Activated naive CD8-positive, alpha-beta T cell treated with anti-CD3 and anti-CD28 coated beads, Interleukin-2, amount 50 U/mL, for 16 hours (primary cell): ENCODE measurements at places on chromosomes 16 and 17.

- DNase-seq, result no peak
These were observed 78.5 kb downstream of the SPECC1 start for GRCh38 chr17:20087538-20088250.

GRCh38 chr16:56616608-56617211 lies 8.3 kb downstream of the MT2A start:
- no peak for DNase-seq

DNA sequence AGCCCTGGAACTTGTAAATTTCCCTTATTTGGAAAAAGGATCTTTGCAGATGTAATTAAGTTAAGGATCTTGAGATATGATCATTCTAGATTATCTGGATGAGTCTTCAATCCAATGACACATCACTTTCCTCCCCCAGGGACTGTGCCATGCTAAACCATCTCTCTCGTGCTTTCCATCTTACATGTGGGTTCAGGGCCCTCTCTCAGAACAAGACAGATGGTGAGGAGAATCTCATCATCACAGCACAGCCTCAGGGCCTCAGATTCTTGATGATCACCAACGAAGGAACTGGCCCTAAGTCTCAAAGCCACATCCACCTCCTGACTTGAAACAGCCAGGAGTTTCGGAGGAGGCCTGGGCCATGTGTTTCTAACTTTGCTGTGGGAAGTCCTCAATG lies 78.7 kb downstream of the LITAF start:
- DNase-seq, result no peak

DNA sequence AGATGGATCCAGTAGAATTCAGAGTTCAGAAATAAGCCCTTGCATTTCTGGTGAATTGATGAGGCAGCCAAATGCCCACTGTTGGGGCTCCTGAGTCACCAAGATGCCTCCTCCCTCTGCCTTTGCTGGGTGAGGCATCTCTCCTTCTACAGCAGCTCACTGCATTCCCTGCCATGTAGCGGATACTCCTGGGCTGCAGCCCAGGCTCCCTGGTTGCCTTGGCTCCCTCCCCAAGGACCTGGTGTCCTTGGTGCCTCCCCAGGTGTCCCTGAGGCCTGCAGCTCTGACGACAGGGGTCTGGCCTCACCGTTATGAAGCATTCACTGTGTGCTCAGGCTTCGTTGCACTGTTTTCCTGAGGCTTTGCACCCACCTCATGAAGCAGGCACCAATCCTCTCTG lies 7.7 kb downstream of the RAP1GAP2 start:
- DNase-seq, result no peak

DNA sequence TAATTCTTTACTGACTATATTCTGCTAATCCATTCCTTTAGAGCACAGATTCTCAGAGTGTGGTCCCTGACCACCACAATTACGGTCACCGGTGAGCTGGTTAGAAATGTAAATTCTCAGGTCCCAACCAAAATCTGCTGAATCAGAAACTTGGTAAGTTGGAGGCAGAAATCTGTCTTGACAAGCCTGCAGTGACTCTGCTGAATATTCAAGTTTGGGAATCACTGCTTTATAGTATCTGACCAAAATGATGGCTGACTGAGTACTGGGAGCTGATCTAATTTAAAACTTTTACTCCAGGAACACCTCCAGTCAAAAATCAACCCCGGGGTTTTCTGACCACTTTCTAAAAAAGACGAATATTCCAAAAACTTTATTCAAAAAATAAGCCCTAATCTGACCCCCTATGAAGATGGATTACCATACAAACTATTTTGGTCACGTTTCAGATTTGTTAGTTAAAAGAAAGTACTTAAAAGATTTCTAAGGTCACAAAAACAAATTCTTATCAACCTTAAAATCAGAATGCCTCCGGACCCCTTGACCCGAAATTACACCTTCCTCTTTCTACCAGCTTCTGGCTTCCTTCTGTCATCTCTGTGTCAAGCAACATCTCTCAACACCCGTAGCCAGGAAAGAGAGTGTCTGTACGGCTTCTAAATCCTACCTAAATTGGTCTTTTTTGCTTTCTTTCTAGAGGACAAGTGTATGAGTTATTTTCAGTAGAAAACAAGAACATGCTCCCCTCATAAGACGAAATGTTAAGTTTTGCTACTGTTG lies 38.6 kb downstream of the CREBBP start:
- DNase-seq, result no peak

DNA sequence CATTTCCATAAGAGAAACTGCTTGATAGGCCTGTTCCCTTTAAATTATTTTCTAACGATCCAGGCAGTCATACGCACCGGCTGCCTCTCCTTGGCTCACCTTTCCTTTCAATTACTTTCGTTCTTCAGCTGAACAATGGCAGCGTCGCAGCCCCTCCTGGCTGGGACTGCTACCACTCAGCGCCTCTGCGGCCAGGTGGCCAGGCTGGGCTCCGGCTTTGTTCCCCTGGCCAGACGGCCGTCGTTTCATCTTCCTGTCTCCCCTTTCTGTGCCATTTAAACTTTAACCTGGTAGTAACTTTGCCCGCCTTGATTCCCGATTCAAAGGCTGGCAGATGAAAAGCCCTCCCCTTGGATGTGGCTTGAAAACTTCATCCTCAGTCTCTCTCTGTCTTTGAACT lies 79.0 kb downstream of the C16orf78 start:
- no peak for DNase-seq

DNA sequence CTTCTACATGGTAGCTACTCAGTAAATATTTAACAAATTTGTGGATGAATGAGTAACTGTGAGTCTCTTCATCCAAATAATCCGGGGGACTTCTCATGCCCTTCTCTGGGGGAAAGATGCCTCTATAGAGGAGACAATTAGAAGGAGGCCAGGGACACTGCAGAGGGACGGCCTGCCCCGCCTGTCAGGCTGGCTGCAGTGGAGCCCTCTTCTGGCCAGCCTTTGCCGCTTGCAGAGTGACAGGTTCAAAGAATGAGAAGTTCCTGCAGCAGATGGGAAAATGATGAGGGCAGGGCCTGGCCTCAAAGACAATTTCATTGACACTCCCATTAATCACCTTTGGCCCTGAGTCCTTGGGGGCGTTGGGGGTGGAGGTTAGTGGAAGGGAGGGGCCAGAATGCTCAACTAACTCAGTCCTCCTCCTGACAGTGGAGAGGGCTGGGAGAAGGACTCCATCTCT lies 339.0 kb downstream of the MAF start:
- DNase-seq, result no peak

GRCh38 chr17:77423589-77424451 lies 283.1 kb downstream of the SEC14L1 start:
- no peak for DNase-seq

DNA sequence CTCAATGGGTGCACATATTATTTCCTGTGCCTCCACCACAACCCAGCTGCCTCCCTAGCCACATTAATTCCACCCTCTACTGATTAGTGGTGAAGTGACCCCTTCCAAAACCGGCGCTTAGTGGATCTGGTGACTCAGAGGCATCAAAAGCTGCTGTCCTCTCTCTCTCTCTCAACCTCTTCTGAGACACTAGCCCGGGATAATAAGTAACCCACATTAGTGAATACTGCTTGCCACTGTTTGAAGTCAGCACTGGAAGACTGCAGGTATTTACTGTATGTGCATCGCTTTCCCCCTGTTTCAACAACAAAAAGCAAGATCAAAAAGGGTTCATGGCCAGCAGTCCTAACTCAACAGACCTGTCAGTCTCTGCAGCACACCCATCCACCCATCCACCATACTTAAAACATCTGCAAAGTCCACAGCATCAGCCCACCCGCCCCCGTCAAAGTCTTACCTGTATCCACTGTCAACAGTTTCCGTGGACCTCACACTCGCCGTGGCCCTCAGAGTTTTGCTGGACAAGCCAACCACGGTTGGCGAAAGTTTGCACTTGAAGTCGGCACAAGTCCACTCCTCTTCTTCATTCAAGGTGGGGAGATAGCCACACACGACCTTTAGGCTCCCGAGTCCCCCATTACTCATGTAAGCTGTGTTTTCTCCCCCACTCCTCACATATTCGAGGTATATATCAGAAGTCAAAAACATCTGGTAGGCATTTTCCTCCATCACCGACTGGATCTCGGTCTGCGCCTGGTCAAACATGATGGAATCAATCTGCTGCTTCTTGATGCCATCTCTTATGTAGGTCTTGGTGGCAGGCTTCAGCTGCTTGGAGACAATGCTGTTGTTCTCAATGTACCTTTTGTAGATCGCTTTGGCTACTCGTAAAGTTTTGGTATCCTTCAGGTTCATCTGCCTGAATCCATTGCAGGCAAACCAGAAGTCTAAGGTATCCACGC lies 3.8 kb downstream of the AXIN2 start:
- DNase-seq, result no peak

DNA sequence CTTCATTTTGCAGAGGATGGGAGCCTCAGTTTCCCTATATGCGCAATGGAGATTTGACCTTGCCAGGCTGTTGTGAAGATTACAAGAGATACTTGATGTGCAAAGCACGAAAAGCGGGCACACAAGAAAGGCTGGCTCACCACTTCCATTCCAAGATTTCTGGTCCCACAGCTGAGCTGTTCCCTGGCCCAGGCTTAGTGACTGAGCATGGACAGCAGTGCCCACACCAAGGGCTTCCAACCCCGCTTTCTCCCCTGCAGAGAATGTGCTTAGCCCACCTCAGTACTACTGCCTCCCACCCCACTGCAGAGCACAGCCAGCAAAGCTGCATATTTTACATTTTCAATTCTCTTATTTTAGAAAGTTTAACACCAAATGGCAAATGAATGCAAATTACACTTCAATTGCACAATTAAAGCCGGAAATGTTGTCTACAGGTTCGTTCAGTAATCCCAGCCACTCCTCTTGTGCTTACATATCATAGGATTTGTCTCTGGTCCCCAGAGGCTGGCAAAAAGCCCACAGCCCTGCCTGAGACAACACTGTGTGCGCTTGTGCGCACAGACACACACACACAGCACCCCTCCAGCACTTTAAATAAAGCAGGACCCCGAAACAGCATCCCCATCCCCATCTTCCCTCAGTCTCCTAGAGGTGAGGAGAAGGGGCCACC lies 51.8 kb downstream of the VAC14 start:
- no peak for DNase-seq

- DNase-seq, result no peak
These were observed 15.9 kb downstream of the TMEM92 start for GRCh38 chr17:50289991-50290702.

DNA sequence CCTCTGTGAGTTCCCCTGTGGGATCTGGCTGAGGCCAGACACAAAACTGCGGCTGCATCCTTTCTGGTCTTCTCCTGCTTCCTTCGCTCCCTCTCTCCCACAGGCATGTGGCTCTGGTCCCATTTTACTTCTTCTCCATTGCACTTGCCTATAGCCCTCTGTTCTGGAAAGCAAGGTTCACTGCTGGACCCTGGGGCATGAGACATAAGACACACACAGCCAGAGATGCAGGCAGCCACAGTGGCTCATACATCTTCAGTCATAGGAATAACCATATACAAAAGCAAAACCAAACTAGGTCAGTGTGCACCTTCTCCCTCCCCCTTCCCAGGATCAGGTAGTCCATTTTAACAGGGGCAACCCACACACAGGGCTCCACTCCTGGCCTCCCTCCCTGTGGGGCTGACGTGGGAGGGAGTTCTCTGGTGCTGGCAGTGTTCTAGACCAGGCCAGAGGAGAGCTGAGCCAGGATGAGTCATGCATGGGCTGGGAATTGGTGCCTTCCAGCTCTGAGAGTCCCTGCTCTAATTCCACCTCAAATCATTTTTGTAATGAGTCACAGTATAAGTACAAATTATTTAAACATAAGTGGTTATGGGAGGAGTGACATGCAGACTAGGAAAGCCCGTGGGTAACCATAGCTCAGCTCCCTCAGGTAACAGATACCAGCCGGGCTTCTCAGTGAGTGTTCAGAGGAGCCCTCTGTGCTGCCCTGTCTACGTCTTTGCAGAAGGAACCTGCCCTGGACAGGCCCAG lies 58.0 kb downstream of the ASIC2 start:
- DNase-seq, result no peak

GRCh38 chr17:16879686-16880085 lies 92.2 kb downstream of the TNFRSF13B start:
- DNase-seq, result no peak

GRCh38 chr16:83272843-83273242 lies 534.9 kb upstream of the HSBP1 start:
- no peak for DNase-seq

GRCh38 chr17:47929218-47930000 lies 12.0 kb upstream of the PNPO start:
- DNase-seq, result no peak

DNA sequence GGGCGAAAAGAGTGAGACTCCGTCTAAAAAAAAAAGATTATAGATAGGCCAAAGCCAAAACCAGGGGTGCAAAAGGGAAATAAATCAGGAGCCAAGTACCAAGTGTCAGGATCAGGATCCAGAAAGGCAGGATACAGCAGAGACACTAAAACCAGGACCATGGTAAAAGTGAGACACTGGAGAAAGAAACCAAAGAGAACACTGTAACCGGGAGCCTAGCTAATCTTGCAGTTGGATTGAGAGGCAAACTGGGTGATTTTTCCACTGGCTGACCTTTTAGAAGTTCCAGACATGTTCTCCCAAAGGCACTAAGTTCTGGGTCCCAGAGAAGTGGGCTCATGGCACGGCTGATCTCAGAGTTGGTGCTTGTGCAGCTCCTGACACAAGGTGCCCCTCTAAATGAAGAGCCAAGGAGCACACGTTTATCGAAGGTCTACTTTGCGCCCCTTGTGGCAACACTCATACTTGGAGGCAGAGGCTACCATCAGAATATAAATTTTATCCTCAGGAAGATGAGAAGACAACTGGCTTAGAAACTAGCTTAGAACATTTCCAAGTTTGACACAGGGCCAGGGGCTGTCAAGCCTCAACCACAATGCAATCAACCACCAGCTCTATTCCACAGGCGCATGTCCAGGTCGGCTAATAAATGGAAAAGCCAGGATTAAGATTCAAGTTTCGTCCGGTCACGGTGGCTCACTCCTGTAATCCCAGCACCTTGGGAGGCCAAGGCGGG lies 27.5 kb upstream of the HELZ start:
- DNase-seq, result no peak

- no peak for DNase-seq
These were observed 5.3 kb upstream of the HS3ST6 start for GRCh38 chr16:1923299-1924034.

DNA sequence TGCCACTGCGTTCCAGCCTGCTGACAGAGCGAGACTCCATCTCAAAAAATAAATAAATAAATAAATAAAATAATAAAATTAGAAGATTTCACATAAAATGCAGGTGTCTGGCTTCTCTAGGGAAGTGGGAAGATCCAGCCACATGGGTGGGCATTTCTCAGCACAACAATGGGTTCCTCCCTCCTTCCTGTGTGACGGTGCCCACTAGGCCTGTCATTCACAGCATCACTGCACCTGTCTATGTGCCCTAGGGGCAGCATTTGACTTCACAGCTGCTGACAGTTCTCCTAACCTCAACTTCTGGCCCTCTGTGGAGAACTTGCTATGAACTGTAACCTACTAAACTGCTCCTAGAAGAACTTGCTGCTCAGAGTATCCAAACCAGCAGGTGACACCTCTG lies 3.0 kb downstream of the ABHD15 start:
- no peak for DNase-seq

GRCh38 chr17:51540151-51540550 lies 279.8 kb downstream of the UTP18 start:
- DNase-seq, result no peak
